ENCODE measurements at places on chromosomes 13 and 19. TPM values are rescaled to one million over a fixed set of nuclear protein-coding genes. Genes with fewer than 3 reads are reported as not detected.

GRCh38 chr19:30254789-30255188 is 117.4 kb upstream of the ZNF536 start:
- no peaks in the 10 kb centered on the region for H3K36me3 ChIP-seq
- H3K4me1 ChIP-seq, result peaks cover 21% of the 10 kb centered on the region
- no peaks in the 10 kb centered on the region for H3K27me3 ChIP-seq
- no peak overlapping the region for H3K27ac ChIP-seq

GRCh38 chr13:45391926-45392325 is 26.2 kb downstream of the SLC25A30 start:
- no peak overlapping the region for H3K27ac ChIP-seq
- no peak for DNase-seq
- H3K27me3 ChIP-seq, result no peaks in the 10 kb centered on the region
- H3K4me3 ChIP-seq, result no peak overlapping the region
- no peaks in the 10 kb centered on the region for H3K36me3 ChIP-seq

DNA sequence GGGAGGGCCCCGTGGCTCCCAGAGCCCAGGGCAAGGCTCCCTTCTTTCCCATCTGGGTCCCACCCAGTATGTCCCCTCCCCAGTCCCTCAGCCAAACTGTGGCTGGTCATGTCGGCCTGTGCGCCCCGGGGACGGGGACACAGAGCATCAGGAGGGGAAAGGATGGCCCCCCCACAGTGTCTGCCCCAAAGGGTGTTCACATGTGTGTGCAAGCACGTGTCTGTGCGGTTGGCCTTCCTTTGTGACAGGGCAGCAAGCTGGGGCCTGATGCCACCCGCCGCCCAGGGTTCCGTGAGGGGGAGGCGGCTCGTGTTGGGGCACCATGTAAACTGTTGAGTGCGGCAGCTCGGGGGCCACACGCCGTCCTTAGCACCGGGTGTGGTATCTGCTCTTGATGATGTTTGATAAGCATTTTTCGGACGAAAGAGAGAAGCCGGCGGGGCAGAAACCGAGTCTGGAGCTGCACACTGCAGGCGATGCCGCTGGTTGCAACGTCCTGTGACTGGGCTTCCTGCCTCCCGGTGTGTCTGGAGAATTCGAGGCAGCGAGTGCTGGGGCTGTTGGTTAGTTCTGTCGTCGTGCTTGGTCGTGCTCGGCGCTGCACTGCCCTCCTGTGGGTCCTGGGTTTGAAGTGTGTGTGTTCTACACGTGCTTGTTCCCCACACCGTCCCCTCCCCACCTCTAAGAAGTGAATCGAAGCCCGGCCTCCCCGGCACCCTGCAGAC is 18.4 kb downstream of the GNA11 start:
- H3K36me3 ChIP-seq, result no peaks in the 10 kb centered on the region
- no peak overlapping the region for H3K27ac ChIP-seq
- no peak overlapping the region for H3K4me3 ChIP-seq
- no peaks in the 10 kb centered on the region for H3K27me3 ChIP-seq
- H3K4me1 ChIP-seq, result no peaks in the 10 kb centered on the region
- no peak for DNase-seq

DNA sequence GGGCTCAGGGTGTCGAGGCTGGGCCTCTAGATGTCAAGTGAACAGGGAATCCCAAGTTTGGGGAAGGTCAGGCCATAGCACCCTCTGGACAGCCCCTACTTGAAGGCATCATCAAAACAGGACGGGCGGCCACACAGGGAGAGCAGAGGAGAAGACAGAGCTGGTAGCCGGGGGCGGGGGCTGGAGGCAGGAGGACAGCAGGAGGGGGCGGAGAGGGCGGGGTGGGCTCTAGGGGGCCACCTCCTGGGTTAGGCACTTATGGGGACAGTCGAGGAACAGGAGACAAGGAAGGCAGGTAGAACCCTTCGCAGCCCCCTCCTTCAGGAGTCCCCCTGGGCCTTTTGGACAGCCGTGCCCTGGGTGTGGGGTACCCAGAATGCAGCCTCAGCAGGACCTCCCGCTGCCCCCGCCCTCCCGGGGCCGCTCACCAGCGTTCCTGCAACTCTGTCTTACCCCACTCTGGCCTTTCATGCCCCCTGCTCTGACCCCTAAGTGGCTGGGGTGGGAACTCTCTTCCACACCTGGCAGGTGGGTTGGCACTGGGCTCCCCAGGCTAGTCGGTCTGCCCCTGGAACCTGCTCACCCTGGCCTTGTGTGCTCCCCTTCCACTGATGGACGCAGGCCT is 5.8 kb downstream of the SSBP4 start:
- no peak for DNase-seq
- no peaks in the 10 kb centered on the region for H3K36me3 ChIP-seq
- H3K4me3 ChIP-seq, result no peak overlapping the region
- no peaks in the 10 kb centered on the region for H3K27me3 ChIP-seq
- peak overlapping the region; percentile 65 for H3K27ac ChIP-seq

GRCh38 chr19:9741476-9742171 is 26.9 kb downstream of the ZNF846 start:
- DNase-seq, result peak; percentile 21
- H3K27me3 ChIP-seq, result no peaks in the 10 kb centered on the region
- H3K4me3 ChIP-seq, result no peak overlapping the region
- no peak overlapping the region for H3K27ac ChIP-seq

DNA sequence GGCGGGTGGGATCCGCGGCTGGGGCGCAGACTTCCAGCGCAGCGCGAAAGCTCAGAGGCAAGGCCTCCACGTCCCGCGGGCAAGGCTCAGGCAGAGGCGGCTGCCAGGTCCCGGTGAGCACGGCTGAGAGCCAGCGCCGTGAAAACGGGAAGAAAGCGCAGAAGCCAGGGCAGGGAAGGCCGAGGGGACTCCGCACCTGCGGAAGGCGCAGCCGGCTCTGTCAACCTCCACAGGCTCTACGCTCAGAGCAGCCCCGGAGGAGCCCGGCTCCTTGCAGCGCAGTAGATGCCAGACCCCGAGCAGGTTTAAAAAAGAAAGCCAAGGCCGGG is 131.0 kb downstream of the RNF17 start:
- no peak for DNase-seq
- H3K36me3 ChIP-seq, result no peaks in the 10 kb centered on the region
- no peaks in the 10 kb centered on the region for H3K27me3 ChIP-seq
- H3K27ac ChIP-seq, result no peak overlapping the region
- no peak overlapping the region for H3K4me3 ChIP-seq

DNA sequence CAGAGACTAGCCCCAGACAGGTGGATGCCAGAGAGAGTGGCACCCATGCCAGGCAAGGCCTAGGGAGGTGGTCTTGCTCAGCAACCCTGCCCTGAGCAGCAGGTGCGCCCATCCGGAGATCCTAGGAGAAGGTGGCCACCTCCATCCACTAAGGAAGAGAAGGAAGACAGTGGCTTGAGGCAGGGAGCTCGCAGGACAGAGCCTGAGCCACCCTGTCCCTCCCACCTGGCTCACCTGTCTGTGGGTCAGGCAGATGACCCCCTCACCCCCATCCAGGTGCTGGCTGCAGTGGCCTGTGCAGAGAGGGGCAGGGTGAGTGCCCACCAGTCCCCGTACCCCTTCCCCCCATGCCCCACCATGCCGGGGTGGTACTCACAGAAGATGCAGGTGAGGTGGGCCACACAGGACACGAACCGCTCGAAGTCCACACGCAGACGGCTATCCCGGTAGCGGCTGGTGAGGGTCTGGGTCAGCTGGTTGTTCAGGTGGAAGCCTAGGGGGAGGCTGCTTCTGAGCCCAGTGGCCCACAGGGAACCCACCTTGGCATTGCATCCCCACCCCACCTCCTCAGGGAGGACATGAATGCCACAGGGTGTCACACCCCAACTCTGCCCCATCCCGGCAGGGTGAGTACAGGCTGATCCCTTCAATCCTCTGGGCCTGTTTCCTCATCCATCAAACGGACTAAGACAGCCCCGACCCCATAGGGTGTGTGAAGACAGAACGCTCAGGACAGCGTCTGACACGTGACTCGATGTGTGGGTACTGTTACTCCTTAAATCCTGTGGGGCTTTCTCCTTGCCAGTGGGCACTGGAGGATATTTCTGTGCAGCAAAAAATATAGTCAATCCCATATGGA is 13.3 kb downstream of the CAPN12 start:
- no peaks in the 10 kb centered on the region for H3K4me1 ChIP-seq
- DNase-seq, result no peak
- peaks cover 18% of the 10 kb centered on the region for H3K36me3 ChIP-seq
- H3K27ac ChIP-seq, result no peak overlapping the region

DNA sequence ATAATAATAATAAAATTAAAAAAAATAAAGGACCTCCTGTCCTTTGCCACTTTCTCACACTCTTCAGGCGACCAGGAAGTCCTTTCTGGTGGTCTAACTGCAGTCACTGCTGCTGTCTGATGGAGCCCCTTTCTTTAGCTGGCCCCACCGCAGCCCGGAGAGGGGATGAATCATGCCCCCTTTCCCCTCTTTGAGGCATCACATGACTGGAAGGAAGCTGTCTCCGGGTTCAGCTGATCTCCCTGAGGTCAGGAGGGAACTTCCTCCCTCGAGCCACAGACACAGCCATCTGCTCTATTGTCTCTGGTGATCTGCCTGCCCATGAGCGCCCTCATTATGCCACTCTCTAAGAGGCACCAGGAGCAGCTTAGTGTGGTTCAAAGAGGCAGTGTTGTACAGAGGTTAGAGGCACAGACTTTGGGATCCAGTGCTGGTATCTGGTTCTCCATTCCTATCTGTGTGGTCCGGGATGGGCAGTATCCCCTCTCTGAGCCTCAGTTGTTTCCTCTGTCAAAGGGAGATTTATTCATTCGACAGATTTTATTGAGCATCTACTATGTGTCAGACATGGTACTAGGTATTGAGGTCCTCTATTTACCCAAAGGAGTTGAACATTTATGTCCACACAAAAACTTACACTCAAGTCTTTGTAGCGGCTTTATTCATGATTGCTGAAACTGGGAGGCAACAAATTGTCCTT is 30.0 kb downstream of the VAV1 start:
- no peak for DNase-seq
- H3K4me3 ChIP-seq, result no peak overlapping the region
- H3K27me3 ChIP-seq, result no peaks in the 10 kb centered on the region
- H3K4me1 ChIP-seq, result peaks cover 7% of the 10 kb centered on the region

DNA sequence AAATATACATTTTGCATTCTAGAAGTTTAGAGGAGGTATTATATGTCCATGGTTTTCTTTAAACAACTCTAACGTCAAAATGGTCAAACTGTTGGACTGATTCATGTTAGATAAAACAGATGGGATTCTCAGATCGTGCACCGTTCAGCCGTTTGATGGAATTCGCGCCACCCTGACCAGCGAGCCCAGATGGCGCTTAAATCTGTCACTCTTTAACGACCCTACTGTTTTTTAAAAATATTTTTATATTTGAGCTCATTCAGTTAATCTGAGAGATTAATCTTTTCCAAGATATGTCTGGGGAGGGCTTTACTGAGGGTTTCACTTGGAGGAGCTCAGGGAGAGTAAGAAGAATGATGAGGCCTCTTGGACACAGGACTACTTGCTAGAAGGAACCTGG is 164.4 kb downstream of the TM9SF2 start:
- no peaks in the 10 kb centered on the region for H3K36me3 ChIP-seq
- no peak overlapping the region for H3K4me3 ChIP-seq
- H3K27me3 ChIP-seq, result peaks cover 7% of the 10 kb centered on the region

GRCh38 chr13:104869501-104869900 is 1666.0 kb downstream of the EFNB2 start:
- no peaks in the 10 kb centered on the region for H3K36me3 ChIP-seq
- DNase-seq, result no peak
- no peaks in the 10 kb centered on the region for H3K27me3 ChIP-seq
- no peaks in the 10 kb centered on the region for H3K4me1 ChIP-seq
- no peak overlapping the region for H3K4me3 ChIP-seq
- H3K27ac ChIP-seq, result no peak overlapping the region

- no peak for DNase-seq
- peaks cover 10% of the 10 kb centered on the region for H3K4me1 ChIP-seq
- H3K4me3 ChIP-seq, result no peak overlapping the region
- peaks cover 6% of the 10 kb centered on the region for H3K36me3 ChIP-seq
Observed at GRCh38 chr13:49441846-49442245, 2.0 kb downstream of the CAB39L start.

- H3K27ac ChIP-seq, result no peak overlapping the region
- no peaks in the 10 kb centered on the region for H3K36me3 ChIP-seq
- H3K4me1 ChIP-seq, result 0 out of 2 replicates have a peak, but pooled peaks cover 3% of the 10 kb centered on the region
- H3K27me3 ChIP-seq, result no peaks in the 10 kb centered on the region
- H3K4me3 ChIP-seq, result no peak overlapping the region
- DNase-seq, result peak; percentile 17
Observed at GRCh38 chr13:110610955-110611595, 4.3 kb upstream of the NAXD start.

DNA sequence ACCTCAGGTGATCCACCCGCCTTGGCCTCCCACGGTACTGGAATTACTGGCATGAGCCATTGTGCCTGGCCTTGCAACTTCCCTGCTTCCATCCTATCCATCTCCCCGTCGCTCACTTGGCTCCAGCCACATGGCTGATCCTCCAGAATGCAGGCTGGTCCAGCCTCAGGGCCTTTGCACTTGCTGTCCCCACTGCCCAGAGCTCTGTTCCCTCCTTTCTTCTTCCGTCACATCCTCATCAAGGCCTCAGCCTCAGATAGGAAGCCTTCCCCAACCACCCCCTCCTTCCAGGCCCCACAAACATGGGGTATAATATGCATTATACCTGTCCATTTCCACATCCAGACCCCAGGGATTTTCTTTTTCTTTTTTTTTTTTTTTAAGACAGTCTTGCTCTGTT is 16.2 kb downstream of the MAST3 start:
- H3K4me1 ChIP-seq, result 0 out of 2 replicates have a peak, but pooled peaks cover 7% of the 10 kb centered on the region
- no peak overlapping the region for H3K4me3 ChIP-seq
- DNase-seq, result no peak
- H3K36me3 ChIP-seq, result no peaks in the 10 kb centered on the region

GRCh38 chr19:2775556-2776430 is 7.3 kb downstream of the SGTA start:
- H3K36me3 ChIP-seq, result no peaks in the 10 kb centered on the region
- no peaks in the 10 kb centered on the region for H3K27me3 ChIP-seq
- DNase-seq, result peak; percentile 35
- no peak overlapping the region for H3K27ac ChIP-seq
- H3K4me3 ChIP-seq, result no peak overlapping the region
- no peaks in the 10 kb centered on the region for H3K4me1 ChIP-seq

DNA sequence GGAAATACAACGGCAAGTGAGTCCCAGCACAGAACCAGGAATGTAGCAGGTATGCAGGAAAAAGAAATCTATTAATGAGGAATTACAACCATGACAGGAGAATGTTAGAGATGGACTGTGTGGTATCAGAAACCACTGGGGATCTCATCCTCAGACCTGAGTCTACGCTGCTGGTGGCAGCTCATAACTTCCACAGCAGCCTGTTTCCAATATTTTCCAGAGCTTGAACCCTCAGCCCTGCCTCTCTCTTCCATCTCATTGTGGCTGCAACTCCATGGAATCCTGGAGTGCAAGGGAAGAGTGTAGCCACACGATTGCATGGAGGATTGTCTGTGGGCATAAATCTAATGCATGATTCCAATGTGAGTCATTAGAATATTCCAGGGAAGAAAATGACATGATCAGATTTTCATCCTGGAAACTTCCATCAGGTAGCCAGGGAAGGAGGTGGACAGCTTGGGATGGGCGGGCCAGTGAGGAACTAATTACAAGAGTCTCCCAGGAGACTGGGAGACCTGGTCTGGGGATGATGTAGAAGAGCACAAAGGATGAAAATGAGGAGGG is 14.9 kb downstream of the PLA2G4C start:
- peaks cover 6% of the 10 kb centered on the region for H3K4me1 ChIP-seq
- peaks cover 27% of the 10 kb centered on the region for H3K27me3 ChIP-seq

The KIR2DL4 gene
- total RNA-seq, result not detected

The ZNF792 gene
- 3.8 TPM for total RNA-seq

The ACP7 gene
- total RNA-seq, result not detected

The KLK2 gene
- not detected for total RNA-seq

The ZNF486 gene
- total RNA-seq, result 5.8 TPM

Measured in GM23248 (cell line).